Mucosa of descending colon (tissue), 3 donors: ENCODE measurements at places on chromosomes 12 and 14. TPM values are rescaled to one million over a fixed set of nuclear protein-coding genes. Genes with fewer than 3 reads are reported as not detected.

- no peak for DNase-seq
Observed at GRCh38 chr12:37543966-37544668, 772.5 kb upstream of the ALG10B start.

- DNase-seq = no peak
Observed at GRCh38 chr12:5345534-5345933, 86.4 kb upstream of the NTF3 start.

GRCh38 chr14:103056322-103057027, 874 bp downstream of the CDC42BPB start:
- peak; percentile 82 for DNase-seq

DNA sequence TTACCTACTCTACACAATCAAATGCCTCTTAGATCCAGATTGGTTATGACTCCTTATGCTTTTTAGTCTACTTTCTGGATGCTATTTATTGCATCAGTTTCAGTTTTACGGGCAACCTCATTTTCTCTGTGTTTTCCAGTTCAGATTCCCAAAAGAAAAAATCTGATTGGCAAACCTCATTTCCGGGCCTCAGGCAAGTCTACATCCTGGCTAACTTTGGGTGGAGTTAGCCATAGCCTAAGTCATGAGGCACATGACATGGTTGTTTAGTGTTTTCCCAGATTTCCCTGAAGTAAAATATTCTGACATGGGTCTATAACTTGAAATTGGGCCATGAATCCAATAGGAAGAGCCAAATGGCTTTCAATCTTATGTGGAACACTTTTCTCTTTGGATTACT, 339.7 kb downstream of the NUAK1 start:
- no peak for DNase-seq

GRCh38 chr12:85423947-85424346, 143.9 kb downstream of the ALX1 start:
- no peak for DNase-seq

GRCh38 chr12:75685617-75686225, 174.3 kb upstream of the KRR1 start:
- no peak for DNase-seq

Gene FAM186B
- 0.63 TPM for total RNA-seq

Gene LBHD2
- total RNA-seq = not detected

Gene RHEBL1
- 0.38 TPM for total RNA-seq

Gene MANSC1
- total RNA-seq = 46.5 TPM

Gene SUSD6
- 98.3 TPM for total RNA-seq
